Stimulated activated CD8-positive, alpha-beta memory T cell treated with anti-CD3 and anti-CD28 coated beads, Interleukin-4, amount 100 ng/mL, for 4 hours (primary cell): ENCODE measurements at places on chromosomes 16 and 17.

DNA sequence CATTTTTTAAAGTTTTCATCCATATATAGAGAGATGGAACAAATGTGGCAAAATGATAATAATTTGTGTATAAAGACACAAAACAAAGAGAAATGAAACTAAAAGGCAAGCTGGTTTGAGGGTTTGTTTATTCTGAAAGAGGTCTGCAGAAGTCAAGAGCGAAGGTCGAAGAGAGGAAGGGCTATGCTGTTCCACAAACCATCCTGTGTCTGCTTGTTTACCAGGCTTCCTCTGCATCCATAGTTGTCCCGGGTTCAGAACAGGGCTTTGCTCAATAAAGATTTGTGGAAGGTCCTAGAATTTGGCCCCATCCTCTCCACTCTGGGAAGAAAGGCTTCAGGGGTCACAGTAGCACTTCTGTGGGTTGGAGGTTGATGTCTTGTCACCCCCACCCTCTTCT, 2.4 kb upstream of the MARVELD3 start:
- no peak for DNase-seq

DNA sequence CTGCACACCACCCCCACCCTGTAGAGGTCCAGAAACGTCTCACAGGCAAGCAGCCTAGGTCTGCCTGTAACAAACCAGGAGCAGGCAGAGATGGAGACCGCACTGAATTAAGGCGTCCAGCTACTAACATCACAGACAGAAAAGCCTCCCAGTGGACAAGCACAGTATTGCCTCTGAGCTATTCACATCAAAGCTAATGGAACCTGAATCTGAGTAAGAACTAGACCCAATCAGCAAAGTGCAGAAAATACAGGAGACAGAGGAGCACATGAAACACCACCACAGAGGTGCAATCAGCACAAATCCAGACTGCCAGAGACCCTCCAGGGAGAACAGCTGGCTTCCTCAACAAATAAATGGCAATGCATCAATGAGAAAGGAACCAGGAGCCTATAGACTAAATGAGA, 22.2 kb upstream of the PEMT start:
- DNase-seq = peak; percentile 28

DNA sequence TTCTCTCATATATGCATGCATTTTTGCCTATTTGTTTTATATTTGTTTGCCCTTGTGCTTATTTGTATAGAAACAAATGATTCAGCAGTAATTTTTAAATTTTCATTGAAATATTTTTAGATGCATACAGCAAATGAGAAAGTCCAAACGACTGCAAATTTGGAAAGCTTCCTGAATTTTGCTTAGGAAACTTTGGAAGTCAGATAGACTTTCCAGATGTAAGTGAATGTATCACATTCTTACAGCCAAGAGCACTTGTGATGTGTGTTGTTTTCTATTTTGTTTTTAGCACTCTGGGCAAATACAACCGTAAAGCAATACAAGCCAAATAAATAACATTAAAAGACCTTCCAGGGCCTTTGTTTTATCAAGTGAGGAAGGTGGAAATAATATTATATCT, 680.8 kb upstream of the CDH8 start:
- no peak for DNase-seq

DNA sequence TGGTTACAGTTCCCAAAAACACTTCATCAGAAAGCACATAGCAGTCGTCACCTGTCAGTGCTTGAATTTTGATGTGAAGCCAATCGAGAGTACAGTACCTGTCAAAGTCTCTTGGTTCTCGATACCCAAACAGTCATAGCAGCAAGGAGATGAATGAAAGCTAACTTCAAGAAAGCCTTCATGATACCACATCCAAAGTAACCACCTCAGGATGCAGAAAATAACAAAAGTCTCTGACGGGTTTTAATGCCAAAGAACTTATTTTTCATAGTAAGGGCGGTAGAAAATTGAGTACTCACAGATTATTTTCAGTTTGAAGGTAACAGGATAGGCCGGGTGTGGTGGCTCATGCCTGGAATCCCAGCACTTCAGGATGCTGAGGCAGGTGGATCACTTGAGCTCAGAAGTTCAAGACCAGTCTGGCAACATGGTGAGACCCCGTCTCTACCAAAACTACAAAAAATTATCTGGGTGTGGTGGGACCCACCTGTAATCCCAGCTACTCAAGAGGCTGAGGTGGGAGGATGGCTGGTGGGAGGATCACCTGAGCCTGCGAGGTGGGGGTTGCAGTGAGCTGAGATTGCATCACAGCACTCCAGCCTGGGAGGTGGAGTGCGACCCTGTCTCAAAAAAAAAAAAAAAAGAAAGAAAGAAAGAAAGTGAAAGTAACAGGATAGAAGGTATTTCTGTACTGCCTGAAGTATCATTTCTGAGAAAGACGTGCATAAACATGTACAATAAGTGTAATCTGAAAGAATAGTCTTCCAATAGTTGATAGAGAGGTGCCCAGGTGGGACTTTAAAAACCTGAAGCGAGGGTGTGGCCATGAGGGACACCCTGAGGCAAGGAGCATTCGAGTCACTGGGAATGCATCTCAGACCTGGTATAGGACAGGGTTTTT, 15.4 kb downstream of the MFSD11 start:
- DNase-seq = no peak

DNA sequence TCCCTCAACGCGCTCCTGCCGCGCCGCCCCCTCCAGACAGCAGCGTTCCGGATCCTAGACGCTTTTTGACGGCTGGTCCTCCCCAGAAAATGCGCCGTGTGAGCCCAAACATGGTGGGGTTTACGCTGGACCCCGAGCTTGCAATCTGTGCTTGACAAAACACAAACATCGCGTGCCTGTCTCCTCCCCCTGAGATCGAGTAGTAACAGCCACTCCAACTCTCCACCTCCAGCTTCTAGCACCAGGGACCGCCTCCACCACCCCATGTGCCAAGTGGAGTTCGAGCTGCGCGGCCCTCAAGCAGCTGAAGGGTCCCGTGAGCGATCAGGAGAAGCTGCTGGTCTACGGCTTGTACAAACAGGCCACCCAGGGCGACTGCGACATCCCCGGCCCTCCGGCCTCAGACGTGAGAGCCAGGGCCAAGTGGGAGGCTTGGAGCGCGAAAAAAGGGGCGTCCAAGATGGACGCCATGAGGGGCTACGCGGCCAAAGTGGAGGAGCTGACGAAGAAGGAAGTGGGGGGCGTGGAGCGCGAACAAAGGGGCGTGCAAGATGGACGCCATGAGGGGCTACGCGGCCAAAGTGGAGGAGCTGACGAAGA, 656 bp upstream of the GEMIN4 start:
- DNase-seq = peak; percentile 21

- no peak for DNase-seq
These were observed 50.0 kb upstream of the CCL1 start for GRCh38 chr17:34412965-34413441.

GRCh38 chr17:17365476-17366110, 62.4 kb downstream of the NT5M start:
- DNase-seq = no peak

- no peak for DNase-seq
These were observed 14.2 kb downstream of the LGALS3BP start for GRCh38 chr17:78965491-78965924.

GRCh38 chr17:43634591-43635125, 27.1 kb downstream of the MEOX1 start:
- no peak for DNase-seq

DNA sequence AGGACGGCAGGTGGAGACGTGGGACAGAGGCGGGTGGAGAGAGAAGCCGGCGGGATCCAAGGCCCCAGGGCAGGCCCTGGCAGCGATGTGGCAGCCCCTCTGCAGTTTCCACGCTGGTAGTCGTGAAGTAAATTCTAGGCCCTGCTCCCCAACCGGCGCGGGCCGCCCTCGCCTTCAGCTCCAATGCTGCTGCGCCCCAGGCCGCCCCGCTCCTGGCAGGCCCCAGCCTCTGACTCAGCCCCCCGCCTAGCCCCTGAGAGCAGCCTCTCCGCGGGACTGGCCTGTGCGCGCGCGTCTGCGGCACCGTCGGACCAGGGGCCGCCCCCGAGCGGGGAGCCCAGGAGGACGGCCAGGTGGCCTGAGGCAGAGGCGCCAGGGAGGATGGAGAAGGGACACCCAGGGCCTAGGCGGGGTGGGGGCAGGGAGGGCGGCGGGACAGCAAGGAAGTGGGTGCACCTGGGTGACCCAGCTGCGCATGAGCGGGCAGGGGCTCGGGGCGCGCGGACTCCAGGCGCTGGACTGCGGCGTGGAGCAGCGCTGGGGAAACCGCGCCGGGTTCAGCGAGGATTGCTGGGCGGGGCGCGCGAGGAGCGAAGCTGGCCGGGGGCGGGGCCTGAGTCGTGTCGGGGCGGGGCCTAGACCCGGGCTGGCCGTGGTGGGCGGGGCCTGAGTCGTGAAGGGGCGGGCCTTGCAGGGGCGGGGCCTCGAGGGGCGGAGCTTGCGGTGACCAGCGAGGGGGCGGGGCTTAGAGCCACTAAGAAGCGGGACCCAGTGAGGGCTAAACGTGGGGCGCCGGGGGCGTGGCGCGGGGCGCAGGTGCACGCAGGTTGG, 29.6 kb downstream of the ZNF778 start:
- DNase-seq = peak; percentile 84

- DNase-seq = no peak
These were observed 3.9 kb upstream of the KCNH6 start for GRCh38 chr17:63519116-63519881.

GRCh38 chr16:47392081-47392480, 68.8 kb downstream of the ITFG1 start:
- DNase-seq = no peak

- DNase-seq = no peak
These were observed 21.2 kb downstream of the CDC42EP4 start for GRCh38 chr17:73290399-73291259.

- no peak for DNase-seq
These were observed 73.7 kb downstream of the ITFG1 start for GRCh38 chr16:47387026-47387734.

GRCh38 chr16:5895976-5896375, 798.4 kb upstream of the EEF2KMT start:
- no peak for DNase-seq

- DNase-seq = no peak
These were observed 35.0 kb downstream of the GPT2 start for GRCh38 chr16:46918905-46919792.

DNA sequence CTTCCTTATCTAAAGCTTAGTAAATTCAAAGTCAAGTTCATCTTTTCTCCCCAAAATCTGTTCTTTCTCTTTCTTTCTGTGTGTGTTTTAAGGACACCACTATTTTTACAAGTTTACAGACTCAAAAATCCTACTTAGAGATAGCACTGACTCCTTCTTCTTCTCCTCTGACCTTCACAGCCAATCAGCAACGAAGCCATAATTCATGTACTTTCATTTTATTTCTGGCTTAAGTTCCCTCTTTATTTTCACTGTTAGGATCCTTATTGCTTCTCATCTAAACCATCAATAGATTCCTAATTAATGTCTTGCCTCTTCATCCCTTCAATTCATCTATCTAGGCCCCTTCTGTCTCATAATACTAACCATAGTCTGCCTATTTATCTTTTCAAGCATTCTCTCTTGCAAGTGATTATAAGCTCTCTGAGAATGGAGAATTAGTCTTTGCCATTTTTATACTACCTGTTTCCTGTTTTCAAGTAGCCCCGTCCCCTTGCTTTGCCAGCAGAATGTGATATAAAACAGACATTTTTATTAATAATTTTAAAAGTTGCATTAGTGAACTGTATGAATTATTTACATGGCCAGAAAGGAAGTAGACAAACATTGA, 27.0 kb downstream of the CDC27 start:
- no peak for DNase-seq

DNA sequence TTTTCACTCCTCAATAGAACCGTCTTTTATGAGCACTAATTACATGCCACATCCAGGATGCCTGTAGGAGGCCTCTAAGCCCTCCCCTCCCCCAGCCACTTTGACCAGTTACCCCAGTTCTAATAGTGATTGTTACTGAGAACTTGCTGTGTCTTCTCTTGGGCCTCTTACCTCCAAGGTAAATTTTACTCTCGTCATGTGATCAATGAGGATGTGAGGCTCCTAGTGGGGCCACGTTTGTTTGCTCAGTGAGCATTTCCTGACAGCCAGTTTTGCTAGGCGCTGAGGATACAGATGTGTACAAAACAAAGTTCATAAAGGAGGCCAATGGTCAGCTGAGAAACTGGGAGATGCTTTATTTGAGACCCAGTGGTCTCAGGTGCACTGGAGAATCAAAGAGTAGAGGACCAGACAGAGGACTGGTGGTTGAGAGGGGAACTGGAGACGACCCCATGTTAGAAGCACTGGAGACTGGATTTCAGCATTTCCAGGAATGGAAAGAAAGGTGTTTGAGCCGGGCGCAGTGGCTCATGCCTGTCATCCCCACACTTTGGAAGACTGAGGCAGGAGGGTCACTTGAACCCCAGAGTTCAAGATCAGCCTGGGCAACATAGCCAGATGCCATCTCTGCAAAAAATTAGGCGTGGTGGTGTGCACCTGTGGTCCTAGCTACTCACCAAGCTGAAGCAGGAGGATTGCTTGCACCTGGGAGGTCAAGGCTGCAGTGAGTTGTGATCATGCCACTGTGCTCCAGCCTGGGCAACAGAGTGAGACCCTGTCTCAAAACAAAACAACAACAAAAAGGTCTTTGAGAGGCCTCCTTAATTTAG, 2.6 kb downstream of the ATP2C2 start:
- no peak for DNase-seq

- DNase-seq = no peak
These were observed 163.9 kb downstream of the PRKCB start for GRCh38 chr16:23999663-24000062.

DNA sequence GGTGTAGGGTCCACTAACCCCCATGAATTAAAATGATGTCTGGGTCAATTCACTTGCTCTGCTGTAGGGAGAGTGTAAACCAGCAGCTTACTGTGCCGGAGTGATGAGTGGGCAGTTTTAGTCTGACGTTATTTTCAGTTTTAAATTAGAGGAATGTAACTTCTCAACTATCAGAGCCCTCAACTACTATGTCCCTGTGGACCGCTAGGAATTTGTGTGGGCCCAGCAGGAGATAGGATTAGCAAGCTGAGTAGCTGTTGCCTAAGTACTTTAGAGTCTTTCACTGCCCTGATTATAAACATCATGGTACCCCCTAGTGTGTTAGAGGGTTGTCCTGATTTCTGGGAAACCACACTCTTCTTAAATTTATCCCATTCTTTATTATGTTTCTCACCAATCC, 11.4 kb downstream of the MARVELD3 start:
- no peak for DNase-seq

DNA sequence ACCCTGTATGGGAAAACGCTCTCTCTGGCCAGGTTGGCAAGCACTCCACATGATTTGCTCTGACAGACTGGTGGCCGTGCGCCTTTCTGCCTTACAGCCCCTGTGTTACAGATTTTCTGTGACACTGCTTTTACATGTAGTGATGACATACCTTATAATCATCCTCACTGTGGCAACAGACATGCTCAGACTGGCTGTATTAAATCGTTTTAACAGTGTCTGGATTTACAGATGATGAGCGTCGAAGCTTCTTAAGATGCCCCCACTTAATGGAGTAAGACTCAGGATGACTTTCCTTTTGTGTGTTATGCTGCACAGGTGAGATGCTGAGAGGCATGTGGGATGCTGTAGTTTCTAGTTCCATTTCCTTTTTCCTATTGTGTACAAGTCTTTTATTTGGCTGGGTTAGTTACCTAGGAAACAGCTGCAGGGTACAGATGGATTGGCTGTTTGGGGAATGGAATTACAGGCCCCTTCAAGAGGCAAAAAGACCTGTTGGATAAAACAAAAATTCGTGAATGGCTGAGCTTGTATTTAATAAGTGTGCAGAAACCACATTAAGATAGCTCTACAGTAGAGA, 20.9 kb upstream of the VWA3A start:
- no peak for DNase-seq
